ENCODE measurements at places on chromosomes 7 and 10.

DNA sequence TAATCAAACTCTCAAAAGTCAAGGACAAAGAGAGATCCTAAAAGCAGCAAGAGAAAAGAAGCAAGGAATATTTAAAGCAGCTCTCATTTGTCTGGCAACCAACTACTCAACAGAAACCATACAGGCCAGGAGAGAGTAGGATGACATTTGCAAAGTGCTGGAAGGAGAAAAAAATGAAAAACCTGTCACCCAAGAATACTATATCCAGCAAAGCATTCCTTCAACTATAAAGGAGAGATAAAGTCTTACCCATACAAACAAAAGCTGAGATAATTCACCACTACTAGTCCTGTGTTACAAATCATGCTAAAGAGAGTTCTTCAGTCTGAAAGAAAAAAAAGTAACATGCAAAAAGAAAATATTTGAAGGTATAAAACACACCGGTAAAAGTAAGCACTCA, 357.7 kb downstream of the PTPRN2 start:
- no peak for DNase-seq

GRCh38 chr10:34319197-34319846, 495.8 kb downstream of the PARD3 start:
- DNase-seq, result no peak

DNA sequence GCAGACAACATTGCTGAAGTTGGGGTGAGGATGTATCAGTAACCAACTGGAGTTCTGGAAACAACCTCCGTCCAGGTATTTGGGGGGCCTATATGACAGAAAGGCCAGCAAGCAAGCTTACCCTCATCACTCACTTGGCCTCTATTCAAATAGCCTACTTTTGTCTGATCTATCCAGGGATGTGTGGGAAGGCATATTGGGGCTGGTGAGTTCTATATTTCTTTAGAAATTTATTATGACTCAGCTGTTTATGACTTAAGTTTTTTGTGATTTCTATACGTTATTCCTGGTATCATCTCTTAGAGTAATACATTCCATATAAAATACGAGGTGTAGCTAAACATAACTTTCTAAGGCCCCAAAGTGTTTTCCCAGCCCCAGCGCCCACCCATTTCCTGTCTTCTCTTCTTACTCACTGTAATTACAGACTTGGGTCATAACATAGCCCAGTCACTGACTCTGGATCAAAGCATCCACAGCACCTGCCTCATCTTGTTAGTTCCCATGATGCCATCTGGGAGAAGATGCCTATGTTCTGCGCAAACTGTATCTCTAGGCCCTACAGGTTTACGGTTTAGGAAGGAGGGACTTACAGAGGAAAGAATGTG, 18.1 kb downstream of the GARS1 start:
- no peak for DNase-seq

DNA sequence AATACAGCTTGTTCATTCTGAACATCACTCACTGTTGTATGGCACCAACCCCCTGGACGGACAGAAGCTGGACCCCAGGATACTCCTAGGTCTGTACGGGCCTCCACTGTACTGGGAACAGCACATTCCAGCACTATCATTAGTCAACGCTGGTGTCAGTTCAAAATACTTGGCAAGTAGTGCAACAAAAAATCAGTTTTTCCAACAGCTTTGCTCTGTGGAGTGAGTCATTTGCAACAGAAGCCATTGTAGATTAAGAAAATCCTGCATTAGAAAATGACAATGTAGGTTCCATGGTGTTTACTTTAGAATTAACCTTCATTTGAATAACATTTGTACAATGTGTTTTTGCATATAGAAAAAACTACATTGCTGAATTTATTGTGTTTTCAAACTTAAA, 266.6 kb downstream of the HDAC9 start:
- peak; percentile 4 for DNase-seq

DNA sequence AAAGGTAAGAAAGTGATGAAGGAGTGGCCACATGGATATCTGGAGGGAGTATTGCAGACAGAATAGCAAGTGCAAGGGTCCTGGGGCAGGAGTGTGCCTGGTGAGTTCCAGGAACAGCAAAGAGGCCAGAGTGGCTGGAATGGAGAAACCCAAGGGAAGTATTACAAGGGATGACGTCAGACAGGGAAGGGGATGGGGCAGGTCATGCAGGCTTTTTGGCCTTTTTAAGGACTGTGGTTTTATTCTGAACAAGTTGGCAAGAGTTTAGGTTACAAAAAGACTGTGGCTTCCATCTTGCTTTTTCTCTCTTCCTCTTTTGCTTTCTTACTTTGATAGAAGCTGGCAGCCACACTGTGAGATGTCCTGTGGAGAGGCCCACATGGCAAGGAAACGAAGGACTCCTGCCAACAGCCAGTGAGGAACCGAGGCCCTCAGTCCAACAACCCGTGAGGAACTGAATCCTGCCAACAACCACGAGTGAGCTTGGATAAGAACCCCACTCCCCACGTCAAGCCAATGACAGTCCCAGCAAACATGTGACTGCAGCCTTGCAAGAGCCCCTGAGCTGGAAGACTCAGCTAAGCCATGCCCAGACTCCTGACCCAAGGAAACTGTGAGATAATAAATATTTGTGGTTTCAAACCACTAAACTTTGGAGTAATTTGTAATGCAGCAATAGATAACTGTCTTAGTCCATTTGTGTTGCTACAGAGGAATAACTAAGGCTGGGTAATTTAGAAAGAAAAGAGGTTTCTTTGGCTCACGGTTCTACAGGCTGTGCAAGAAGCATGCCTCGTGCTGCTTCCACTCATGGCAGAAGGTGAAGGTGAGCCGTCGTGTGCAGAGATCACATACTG, 19.8 kb upstream of the KDM7A start:
- DNase-seq, result no peak

GRCh38 chr10:5854131-5854475, 35.6 kb downstream of the ANKRD16 start:
- DNase-seq, result no peak

- no peak for DNase-seq
Observed at GRCh38 chr10:89309156-89310055, 7.6 kb downstream of the IFIT2 start.

- no peak for DNase-seq
Observed at GRCh38 chr7:117020591-117020973, 67.3 kb downstream of the ST7 start.

- DNase-seq, result peak; percentile 91
Observed at GRCh38 chr7:27095897-27096767, at the start of gene HOXA1. Gene HOXA1, minus strand, starts transcription at chr7:27096000. Its CDS starts 88 bp downstream, at chr7:27095912.

DNA sequence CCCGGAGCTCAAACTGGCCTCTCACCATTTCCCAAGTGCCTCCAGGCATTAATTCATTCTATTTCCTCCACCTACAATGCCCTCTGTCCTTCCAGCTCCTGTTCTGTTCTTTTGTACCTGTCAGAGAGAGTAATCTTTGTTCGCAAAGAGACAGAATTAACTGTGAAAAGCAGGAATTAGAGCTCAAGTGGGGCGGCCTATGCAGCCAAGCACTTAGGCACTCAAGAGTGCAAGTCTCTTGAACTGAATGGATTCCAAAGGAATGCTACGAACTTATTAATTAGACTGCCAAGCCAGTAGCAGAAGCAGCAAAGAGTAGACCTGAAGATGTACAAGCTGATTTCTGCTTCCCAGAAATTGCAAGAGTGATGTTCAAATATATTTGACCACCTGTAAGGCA, 338.3 kb upstream of the AUTS2 start:
- DNase-seq, result no peak

Measured in nephron progenitor cell (in vitro differentiated cells).